Inflammatory macrophage (primary cell): ENCODE measurements at places on chromosomes 1 and 21.

DNA sequence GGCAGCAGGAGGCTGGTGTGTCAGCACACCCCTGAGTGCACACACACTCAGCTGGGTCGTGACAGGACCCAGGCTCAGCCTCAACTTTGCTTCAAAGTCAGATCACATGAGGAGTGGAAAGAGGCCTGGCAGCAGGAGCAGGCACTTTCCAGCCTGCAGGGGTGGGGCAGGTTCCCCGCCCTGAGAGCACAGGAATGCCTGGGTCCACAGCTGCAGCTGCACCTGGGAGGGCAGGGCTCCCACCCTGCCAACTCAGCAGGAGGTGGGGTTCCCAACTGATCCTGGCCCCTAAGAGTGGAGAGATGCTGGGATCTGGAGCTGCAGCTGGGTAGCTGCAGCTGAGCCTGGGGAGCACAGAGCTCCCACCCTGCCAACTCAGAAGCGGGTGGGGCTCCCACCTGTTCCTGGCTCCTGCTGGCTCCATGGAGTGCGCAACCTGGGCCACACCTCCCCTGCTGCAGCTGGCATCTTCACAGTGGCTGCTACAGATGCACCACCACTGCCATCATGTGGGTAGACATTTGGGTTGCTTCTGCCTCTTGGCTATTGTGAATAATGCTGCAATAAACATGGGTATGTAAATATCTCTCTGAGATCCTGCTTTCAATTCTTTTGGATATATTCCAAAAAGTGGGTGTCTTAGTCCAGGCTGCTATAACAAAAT lies 415.4 kb downstream of the TTLL7 start:
- no peak for DNase-seq

- no peak for DNase-seq
Measured at GRCh38 chr1:108892356-108893140, 15.8 kb downstream of the GPSM2 start.

GRCh38 chr1:99469550-99469971 lies 176.4 kb upstream of the PALMD start:
- DNase-seq: no peak

DNA sequence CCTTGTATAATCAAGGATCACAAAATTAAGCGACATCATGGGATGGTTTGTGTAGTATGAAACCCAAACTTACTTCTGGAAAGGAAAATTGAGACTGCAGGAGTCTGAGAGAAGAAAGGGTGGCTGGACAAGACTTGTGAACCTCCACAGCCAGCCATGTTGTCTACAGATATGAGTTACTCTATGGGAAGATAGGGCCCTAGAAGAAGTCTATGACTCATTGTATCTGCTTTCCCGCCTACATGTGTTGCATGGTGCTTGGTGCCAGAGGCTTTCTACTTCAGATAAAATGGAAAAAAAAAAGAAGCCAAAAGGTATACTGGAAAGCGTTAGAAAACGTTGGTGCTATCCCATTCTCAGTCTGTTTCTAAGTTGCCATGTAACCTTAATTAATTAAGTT lies 18.7 kb upstream of the OR6N2 start:
- peak; percentile 67 for DNase-seq

DNA sequence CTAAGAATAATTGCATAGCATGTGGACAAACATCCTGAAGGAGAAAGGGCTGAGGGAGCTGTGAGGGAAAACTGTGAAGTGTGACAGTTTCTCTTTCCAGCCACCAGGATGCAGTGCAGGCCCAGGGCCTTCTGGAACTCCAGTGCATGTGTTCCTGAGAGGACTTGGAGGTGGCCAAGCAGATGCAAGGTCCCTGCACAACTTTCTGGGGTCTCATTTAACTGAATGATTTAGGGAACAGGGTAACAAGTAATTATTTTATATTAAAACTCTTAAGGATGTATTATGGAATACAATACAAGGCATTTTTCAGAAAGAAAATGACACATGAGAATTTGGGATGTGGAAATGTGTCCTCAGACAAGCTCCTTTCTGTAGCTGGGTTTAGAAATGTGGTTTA lies 61.2 kb upstream of the MCOLN3 start:
- DNase-seq: peak; percentile 49

- no peak for DNase-seq
Measured at GRCh38 chr1:193677874-193678273, 491.5 kb upstream of the B3GALT2 start.

GRCh38 chr1:209012443-209013196 lies 570.9 kb upstream of the CAMK1G start:
- no peak for DNase-seq

DNA sequence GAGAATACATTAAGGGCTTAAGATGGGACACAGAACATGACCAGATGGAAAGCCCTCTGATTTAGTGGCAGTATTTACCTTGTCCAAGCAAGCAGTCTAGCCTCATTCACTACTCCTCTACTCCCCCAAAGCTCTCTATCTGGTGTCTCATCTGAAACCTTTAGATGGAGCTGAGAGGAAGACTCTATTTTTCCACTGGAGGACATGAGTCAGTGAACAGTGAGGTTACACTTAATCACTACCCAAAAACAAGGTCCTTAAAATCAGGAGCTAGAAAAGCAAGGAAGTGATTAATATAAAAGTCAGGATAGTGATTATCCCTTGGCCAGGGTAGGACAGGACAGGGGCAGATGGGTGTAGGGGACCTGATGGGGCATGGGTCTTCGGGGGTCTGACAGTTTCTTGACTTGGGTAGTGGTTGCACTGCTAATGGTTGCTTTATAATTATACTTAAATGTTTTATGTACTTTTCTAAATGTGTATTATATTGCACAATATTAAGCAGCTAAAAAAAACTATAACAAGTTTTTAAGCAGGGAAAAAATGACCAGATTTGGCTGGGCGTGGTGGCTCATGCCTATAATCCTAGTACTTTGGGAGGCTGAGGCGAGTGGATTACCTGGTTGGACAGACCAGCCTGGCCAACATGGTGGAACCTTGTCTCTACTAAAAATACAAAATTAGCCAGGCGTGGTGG lies 3.0 kb downstream of the PTPN22 start:
- no peak for DNase-seq

DNA sequence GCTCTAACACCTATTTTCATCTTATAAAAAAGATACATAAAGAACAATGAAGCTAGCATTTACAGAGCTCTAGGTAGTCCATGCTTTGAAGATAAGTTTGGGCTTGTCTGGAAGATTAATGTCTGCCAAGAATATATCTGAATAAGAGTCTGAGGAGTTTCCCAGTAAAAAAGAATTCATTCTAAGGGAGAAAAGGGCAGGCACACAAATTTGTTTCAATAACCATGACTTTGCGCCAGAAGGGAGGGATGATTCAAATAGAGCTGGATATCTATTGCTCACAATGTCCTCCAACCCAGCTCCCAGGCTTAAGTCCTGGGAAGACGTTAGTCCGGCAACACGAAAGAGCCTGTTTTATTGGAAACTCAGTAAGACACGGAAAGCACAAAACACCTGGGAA lies 9.7 kb upstream of the TTLL7 start:
- DNase-seq: no peak

DNA sequence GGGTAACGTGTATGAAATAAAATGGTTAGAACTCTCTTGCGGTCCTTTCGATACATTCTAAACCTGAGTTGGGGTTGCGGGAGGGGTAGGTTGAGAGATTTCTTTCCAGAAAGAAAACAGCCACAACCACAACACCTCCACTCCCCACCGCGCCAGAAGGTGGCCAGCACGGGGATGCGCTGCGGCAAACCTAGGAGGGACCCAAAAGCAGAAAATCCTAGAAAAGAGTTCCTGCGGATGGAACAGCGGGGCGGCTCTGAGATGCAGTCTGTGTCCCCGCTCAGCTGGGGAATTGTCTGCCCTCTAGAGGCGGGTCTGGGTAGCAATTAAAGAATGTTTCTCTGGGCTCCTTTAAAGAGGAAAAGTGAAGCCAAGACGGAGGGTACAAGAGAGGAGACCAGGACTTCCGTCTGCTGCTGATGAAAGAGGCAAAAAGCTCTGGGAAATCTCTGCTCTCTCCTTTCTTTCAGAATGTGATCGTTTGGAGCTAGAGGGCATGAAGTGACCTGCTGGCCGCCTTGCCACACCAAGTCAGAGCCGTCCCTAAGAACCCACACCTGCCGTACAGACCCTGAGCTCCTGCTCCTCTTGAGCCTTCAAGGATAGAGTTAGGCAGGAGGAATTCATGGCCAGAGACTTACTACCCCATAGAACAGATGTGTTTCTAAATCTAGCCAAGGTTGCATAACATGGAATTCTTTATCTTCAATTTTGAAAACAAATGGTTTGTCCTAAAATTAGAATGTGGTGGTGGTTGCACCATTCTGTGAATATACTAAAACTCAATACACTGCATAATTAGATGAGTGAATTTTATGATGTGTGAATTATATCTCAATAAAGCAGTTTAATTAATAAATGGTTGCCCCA lies 46.5 kb upstream of the COA6 start:
- peak; percentile 74 for DNase-seq
